NCI-H446 treated with DMSO at 0.1 percent for 48 hours (cell line): ENCODE measurements at places on chromosomes 7 and 10.

DNA sequence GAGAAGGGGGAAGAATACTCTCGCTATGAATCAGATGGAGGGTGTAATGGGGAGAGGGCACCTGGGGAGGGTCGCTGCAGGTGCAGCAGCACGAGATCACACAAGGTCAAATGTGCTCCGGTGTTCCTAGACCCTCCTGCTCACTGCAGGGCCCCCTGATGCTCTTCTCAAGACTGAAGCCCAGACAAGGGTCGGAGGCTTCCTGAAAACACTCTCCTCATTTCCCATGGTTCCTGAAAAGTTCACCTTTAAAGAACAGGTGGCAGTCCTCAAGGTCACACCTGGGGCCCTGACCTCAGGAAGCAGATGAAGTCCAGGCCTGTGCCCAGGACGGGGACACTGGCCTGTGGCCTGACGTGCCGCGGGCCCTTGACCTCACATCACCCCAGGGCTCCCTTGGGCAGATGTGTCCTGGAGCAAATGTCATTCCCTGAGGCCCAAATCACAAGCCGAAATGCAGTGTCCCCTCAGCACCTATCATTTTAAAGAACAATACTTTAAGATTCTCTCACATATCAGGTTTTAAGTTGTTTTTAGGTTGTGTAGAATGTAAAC is 289.8 kb downstream of the GLRX3 start:
- no peak for DNase-seq

GRCh38 chr10:28250358-28250757 is 52.5 kb downstream of the MPP7 start:
- DNase-seq = no peak

DNA sequence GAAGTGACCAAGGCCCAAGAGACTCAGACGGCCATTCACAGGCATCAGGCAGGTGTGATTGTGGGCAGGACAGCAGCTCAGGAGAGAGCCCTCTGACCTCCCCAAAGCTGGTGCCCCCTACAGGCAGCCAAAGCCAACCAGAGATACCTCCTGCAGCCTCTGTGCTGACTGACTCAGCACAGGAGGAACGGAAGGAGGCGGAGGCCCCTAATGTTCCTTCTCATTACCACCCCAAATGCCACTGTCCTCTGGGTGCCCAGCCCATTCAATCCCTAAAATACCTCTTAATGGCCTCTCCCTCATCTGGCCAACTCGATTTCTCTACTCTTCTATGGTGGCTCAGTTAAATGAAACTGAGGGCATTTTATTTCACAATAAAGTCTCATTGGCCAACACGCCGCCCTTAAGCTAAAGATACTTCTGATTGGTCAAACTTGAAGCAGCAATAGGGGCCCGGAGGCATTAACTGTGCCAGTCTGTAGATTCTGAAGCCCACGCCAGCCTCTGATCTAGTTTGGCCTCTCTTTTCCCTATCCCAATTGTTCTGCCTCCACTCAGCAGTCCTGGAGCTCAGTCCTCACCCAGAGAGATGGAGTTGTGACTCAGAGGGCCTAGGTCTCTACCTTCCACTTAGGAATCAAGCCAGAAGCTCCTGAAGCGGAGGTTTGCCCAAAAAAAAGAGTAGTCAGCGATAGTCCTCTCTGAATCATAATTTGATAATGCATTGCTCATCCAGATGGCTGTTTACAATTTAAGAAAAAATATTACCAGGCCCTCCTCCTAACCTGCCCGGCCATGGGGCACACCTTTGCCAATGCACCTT is 1.2 kb downstream of the CYREN start:
- no peak for DNase-seq

GRCh38 chr10:59898125-59898835 is 8.1 kb downstream of the CCDC6 start:
- no peak for DNase-seq

DNA sequence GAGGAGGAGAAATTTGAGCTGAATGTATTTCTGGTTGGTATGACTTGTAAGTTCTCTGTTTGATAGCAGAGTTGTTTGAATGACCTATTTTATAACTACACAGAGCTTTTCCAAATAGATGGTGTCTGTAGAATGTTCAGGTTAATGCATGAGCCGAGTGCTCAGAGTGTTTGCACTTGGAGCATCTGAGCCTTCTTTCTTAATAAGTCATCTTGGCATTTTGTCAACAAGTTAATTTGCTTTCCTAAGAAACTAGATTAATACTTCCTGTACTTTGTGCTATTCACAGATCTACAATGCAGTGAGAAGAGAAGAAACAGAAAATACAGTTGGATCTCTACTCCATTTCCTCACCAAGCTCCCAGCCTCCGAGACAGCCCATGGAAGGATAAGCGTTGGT is 138.2 kb downstream of the PLCE1 start:
- no peak for DNase-seq

DNA sequence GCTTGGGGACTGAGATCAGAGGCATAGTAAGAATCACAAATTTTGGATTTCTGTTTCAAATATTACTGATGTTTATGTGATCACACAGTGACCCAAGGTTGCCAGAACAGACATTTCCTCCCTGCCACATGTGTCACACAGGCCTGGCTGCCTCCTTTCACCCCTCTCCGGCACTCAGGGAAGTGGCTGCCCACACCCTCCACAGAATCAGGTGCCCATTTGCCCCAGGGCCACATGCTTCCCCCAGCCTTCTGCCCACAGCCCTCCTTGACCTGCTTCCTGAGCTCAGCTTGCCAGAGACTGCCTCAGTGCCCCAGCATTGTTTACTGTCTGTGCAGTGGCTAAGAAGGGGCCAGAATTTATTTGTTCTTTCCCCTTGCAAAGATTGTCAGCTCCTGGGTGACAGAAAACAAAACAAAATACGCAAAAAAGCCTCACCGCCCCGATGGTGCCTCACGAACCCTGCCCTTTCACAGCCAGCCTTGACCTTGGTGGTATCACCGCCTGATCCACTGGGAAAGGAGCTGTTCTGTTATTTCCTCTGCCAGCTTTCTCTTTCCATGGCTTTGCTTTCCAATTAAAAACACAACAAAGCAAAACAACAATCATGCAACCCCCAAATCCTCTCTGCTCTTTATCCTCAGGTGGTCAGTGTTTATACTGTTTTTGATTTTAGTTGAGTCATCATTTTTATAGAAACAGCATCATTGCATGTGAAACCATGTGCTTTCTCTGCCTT is 52.8 kb downstream of the CHN2 start:
- no peak for DNase-seq

GRCh38 chr7:79337717-79338116 is 115.8 kb downstream of the MAGI2 start:
- DNase-seq = no peak

DNA sequence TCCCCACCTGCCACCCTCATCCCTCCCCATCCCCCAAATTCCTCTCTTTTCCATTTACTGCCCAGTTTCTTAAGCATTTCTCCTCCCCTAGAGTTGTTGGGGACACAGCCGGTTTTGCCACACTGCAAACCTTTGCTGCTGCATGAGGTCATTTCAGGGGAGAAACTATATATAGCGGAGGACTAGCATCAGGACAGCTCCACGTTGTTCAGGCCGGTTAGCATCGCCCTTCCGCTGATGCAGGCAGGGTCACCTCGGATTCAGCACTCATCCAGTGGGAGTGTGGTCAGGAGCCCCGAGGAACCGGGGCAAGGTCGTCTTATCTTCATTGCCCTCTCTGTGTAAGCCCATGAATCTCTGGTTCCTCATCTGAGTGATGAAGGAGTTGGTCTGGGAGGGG is 15.6 kb downstream of the UBTD1 start:
- no peak for DNase-seq

DNA sequence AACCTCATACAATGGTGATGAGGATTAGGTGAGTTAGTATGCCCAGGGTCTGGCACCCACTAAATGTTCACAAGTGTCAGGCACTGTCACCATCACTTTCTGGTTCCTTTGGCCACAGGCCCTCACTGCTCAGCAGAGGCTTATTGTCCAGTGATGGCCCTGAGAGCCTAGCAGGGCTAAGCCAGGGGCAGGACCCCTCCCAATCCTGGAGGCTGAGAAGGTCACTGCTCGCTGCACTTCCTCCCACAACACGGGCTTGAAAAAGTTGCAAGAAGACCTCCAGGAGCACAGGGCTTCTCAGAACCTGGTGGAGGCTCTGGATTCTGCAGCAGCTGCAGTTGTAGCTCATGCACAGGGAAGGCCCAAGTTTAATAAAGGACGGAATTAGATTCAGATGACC is 48.1 kb downstream of the DRGX start:
- no peak for DNase-seq

GRCh38 chr7:3754493-3755341 is 453.7 kb downstream of the SDK1 start:
- peak; percentile 11 for DNase-seq

GRCh38 chr7:137020351-137020750 is 151.9 kb downstream of the CHRM2 start:
- DNase-seq = no peak

DNA sequence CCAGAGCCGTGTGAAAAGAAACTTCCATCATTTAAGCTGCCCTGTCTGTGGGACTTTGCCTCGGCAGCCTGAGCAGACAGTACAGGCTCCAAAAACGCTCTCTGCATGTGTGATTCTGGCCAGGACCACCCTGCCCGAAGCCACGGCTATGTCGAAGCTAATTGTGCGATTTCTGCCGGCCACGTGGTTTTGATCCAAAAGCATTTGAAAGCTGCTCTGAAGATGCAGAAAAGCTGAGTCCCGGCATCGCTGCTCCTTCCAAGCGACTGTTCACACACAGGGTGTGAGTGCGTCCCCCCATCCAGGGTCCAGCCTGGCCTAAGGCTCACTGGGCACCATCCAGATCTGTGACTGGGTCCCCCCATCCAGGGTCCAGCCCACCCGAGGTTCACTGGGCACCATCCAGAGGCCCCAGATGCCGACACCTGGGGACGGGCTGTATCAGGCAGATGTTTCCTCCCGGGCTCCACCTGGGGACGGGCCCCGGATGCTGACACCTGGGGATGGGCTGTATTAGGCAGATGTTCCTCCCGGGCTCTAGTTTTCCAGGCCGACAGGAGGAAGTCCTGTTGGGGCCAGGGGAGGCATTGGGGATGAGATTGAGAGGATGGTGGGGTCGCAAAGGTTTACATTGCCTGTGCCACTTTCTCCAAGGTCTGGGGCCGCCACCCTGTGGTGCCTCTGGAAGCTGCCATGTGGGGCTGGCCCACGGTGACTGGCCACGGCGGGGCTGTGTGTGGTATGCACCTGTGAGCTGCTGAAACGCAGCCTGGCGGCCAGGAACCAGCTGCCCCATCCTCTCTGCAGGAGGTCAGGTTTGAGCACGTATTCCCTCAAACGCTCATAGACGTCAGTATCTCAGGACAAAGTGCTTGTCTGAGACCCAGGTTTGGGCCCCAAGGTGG is 527.4 kb downstream of the DNAJB6 start:
- no peak for DNase-seq

GRCh38 chr7:127766831-127767459 is 115.0 kb downstream of the SND1 start:
- DNase-seq = no peak

DNA sequence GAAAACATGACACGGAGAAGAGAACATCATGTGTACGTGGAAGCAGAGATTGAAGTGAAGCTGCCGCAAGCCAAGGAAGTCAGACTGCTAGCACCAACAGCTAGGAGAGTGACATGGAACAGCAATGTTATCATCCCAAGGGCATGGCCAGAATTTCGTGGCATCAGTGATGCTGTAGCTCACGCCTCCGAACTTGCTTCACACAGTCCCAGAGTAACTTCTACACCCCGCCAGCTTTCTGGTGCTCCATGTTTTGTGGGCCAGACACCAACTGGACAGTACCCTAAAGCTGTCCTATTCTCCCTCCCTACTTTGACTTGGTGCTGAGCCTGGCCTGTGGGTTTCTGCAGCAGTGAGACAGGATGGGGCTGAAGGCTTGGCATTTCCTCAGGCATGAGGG is 33.0 kb upstream of the EMX2 start:
- no peak for DNase-seq

GRCh38 chr10:96986200-96986856 is 154.2 kb downstream of the LCOR start:
- DNase-seq = no peak

DNA sequence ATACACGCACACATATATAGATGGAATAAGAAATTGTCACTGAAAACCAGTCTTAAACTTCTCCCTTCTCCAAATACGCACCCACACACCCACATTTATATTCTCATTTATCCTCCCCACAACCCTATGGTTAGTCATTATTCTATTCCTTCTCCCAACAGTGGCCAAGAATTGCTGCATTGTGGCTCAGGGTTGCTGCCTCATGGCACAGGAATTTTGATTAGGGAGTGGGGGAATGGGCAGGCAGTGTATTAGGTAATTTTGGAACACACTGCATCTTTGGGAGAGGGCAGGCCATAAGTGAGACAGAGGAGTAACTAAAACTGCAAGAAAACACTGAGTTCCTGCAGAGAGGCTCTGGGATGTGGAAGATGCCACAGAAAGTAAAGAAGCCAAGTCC is 35.7 kb downstream of the NAPEPLD start:
- DNase-seq = no peak

DNA sequence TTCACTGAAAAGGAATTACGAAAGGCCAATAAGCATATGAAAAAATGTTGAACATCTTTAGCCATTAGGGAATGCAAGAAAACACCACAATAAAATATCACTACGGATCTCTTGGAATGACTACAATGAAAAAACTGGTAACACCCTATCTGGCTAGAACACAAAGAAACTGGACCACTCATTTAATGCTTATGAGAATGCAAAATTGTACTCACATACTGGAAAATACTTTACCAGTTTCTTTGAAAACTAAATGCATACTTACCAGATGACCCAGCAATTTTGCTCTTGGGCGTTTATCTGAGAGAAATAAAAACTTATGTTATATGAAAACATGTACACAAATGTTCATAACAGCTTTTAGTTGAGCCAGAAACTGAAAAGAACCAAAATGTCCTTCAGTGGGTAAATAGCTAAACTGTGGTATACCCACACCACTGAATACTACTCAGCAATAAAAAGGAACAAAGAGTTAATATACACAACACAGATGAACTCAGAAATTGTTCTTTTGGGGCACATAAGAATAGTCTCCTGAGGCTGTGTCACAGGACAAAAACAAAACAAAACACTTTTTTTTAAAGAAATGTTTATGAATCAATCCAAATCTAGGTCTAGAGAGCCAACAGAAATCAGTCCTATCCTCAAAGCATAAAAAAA is 23.5 kb downstream of the CNOT4 start:
- DNase-seq = no peak

GRCh38 chr10:114541081-114541796 is 116.8 kb downstream of the ABLIM1 start:
- DNase-seq = peak; percentile 77

- no peak for DNase-seq
These were observed 4.9 kb downstream of the CADPS2 start for GRCh38 chr7:122881324-122881723.

DNA sequence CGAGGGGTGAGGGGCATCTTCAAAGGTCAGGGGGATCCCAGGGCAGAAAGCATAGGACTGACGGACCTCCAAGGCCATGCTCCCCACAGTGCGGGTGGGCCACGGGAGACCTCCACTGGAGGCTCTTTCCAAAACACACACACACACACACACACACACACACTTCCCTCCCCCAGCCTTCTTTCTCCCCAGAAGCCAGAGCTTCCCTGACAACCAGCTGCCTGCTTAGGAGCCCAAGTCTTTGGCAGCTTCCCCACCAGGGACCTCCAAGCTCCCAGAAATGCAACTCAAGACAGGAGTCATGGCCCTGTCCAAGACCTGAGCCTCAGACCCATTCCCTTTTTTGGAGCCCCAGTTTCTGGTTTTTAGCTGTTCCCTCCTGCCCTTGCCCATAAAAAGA is 710 bp upstream of the C10orf105 start:
- no peak for DNase-seq

- DNase-seq = no peak
These were observed 120.4 kb downstream of the CUBN start for GRCh38 chr10:17009212-17009700.

- no peak for DNase-seq
These were observed 9.4 kb downstream of the SH3PXD2A start for GRCh38 chr10:103845972-103846371.
